ENCODE measurements at places on chromosomes 5 and 9.

DNA sequence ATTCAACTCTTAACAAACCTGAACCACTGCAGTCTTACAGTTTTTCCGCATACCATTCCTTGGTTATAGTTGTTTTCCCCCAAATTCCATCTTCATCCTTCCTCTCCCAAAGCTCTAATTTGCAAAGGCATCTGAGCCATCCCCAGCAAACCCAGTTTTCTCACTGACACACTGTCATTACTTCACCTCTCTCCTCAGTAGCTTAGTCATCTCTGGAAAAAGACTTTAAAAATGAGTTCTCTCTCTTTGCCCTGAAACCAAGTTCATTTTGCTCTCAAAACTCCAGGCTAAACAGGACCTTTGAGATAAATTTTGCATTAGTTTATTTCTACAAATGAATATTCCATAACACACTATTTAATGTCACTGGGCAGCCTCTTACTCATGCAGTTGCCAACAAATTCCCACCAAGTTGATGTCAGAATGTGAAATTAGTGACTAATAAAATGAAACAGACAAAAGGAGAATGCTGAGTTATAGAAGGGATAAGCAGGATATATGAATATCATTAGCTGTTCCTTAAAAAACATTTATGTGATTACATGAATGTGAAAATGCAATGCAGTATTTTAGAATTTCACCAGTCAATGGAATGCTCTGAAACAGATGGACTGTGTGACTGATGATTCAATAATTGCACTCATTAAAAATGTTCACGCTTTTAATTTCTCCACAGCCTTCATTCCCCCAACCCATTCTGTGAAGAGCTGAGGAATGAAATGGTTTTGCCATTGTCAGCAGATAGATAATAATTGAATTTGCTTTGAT is 107.4 kb upstream of the DMAC1 start:
- no peak for DNase-seq

- no peak for DNase-seq
Observed at GRCh38 chr5:143874312-143874711, 62.4 kb downstream of the HMHB1 start.

DNA sequence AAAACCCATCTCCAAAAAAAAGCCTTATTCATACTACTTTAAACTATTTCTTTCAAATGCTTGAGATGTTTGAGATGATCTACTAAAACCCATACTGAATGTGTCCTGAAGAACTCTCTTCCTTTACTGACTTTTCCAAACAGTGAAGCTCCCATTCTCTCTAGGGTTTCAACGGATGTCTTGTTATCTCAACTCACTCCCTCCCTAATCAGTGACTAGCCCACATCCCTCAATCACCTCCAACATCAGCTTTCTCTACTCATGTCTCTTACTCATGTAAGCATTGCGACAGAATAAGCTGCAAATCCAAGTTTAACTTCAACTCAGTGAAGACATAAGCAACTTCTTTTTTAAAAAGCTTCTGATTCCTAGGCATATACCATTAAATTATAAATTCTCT is 42.1 kb downstream of the WDR41 start:
- no peak for DNase-seq

DNA sequence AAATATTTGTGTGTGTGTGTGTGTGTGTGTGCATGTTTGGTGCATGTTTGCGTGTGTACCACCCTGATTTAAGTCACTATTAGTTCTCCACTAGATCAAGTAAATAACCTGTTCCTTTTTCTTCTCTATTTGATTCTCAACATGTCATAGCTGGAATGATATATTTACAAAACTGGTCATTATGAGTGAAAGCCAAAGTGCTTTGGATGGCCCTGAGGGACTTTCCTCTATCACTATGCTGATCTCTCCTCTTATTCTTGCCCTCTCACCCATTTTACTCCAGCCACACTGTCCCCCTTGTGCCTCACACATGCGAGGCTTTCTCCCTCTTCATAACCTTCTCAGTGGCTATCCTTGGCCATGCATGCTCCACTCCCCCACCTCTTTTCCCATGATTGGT is 144.6 kb upstream of the NMUR2 start:
- DNase-seq, result no peak

- no peak for DNase-seq
Observed at GRCh38 chr5:174625591-174626350, 98.6 kb upstream of the MSX2 start.

DNA sequence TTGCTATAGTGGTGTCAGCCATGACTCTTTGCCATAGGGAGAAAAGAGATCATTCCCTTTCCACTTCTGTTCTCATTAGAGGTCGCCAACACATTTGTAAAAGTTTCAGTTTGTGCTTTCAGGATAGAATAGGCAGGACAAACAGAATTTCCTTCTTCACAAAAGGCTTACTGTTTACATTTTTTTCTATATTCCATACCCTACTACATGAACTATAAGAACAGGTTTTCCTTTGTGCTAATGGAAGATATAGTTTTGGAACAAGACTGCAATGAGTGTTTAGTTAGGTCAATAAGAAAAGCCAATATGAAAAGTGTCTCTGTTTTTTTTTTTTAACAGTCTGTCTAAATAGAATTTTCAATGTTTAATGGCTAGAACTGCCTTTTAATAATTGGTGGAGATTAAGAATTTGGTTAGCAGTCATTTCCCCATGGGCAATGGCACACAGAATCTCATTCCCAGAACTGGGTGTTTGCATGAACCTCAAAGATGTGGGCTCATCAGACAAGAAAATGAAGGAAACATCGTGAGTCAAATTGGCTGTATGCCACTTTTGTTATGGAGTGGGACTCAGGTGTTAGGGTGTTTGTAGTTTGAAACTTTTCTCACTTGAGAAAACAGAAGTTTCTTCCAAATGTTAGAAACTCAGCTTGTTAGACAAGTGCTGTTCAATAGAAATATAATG is 75.2 kb upstream of the PRLR start:
- no peak for DNase-seq

DNA sequence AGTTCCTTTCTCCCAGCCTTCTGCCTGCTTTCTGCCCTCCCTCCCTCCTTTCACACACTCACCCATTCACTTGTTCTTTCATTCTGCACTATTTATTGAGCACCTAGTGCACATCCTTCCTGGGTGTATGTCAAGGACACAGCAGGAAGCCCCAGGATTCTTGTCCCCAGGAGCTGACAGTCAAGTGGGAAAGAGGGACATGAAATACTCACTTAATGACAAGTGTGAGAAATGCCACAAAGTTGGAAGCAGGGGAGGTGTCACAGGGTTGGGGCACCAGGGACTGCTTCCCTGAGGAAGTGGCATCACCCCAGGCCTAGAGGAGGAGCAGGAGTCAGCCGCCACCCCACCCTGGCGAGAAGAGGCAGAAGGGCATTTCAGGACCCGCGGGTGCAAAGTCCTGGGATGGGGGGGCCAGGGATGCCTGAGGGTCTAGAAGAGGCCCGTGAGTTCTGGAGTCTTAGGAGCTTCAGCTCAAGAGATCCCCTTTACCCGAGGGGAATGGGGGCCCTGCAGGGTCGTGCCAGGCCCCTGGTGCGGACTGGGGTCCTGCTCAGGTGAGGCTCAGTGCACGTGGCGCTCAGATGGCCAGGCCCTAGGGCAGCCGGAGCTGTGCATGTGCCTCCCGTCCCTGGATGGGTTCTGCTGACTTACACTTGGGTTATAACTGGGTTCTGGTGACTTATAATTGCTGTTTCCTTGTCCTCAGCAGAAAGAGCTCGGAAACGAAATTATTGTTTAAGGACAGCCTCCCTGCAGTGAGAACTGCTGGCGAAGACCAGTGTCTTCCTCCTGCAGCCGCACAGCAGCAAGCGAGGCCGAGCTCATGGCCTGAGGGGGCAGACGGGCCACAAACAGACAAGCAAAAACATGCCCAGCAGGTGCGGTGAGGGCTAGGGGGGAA is 16.9 kb upstream of the LAMC3 start:
- DNase-seq, result no peak

- no peak for DNase-seq
Observed at GRCh38 chr5:801472-801871, 16.9 kb upstream of the ZDHHC11B start.

DNA sequence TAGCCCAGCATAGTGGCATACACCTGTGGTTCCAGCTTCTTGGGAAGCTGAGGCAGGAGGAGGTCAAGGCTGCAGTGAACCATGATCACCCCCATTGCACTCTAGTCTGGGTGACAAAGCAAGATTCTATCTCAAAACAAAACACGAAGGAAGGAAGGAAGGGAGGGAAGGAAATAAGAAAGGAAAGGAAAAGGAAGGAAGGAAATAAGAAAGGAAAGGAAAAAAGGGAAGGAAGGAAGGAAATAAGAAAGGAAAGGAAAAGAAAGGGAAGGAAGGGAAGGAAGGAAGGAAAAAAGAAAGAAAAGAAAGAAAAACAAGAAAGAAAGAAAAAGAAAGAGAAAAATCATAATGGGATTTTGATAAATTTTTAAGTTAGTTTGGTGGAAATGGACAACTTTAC is 3.1 kb upstream of the STX17 start:
- no peak for DNase-seq
